Panc1 (cell line): ENCODE measurements at places on chromosomes 1 and 21.

DNA sequence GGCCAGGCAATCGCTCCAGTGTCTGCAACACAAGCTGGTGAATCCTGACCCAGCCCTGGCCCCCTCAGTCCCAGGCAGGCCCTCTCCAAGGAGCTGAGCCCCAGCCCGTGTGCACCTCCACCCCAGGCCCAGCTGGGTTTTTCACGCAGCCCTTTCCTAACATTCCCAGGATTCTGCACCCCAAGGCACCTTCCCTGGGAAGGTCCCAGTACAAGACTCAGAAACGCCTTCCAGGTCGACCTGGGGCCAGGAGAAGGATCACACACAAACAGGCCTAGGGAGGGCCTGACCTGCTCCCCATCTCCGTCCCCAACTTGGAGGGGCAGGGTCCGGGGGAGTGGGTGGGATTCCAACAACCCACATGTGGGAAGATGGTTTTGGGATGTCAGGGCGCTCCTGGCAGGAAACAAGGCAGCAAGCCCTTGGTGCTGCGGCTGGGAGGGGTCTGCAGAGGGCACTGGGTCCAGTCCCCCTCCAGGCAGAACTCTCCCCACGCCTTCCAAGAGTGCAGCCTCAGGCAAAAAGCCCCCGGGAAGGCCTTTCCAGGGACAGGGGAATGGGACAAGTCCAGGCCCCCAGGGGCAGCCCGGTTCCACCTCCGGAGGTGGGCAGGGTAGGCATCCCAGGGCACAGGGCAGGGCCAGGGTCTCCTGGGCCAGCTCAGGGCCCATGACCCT, 58.3 kb downstream of the KCNAB2 start:
- DNase-seq = no peak

DNA sequence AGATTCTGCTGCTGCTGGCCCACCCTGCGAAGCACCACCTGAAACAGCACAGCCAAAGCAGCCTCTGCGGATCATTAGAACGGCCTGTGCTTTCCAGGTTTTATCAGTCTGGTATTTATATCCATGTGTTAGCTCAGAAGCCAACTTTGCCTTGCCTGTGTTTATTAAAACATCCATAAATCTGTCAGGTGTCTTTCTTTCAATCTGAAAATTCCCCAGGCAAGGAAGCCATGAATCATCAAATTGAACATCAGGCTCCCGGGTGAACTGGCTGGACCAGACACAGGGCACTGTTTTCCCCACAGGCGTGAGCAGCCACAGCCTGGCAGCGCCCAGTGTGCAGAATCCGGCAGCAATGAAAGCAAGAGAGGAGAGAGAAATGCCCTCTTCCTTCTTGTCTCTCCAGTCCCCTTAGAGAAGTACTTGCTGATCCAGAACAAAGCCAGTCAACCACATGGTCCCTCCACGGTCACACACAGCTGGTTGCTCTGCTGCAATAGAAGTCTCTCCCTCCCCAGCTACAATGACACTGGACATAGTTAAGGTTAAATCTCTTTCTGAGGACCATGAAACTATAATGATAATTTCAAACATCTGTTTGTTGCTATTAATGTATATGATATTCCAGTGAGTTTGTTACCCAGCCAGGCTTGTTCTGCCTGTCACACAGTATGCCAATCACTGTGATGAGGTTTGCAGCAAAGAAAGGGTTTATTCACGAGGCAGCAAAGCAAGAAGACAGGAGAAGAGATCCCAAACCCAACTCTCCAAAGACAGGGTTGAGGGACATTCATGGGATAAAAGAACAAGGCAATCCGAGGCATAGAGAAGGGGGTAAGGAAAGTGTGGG, 212.1 kb upstream of the FMN2 start:
- DNase-seq = no peak

DNA sequence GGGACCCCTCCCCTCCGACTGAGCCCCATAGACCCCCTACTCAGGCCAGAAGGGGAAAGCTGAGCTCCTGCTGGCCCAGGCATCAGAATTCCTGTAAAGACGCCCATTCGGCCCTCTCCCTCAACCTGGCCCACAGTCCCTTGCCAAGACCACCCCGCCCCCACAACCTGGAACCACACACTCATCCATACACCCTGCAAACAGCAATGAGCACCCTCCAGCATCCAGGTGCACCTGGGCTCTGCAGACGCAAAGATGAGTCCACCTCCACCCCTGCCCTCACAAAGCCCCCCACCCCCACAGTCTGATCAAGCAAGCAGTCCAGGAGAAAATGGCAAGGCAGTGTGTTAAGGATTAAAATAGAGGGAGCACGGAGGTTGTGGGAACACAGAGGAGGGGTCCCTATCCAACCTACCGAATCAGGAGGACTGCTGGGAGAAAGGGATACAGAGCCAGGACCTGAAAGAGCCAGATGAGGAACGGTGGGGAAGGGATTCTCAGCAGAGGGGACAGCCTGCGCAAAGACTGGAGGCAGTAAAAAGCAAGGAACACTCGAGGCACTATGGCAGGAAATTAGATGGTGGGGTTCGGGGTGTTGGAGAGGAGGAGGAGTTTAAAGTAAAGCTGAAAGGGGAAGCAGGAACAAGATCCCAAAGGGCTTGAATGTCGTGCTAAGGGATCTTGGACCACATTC, 67.3 kb upstream of the LAPTM5 start:
- DNase-seq = no peak

- DNase-seq = no peak
Observed at GRCh38 chr1:40988280-40988679, 8.8 kb downstream of the CTPS1 start.

DNA sequence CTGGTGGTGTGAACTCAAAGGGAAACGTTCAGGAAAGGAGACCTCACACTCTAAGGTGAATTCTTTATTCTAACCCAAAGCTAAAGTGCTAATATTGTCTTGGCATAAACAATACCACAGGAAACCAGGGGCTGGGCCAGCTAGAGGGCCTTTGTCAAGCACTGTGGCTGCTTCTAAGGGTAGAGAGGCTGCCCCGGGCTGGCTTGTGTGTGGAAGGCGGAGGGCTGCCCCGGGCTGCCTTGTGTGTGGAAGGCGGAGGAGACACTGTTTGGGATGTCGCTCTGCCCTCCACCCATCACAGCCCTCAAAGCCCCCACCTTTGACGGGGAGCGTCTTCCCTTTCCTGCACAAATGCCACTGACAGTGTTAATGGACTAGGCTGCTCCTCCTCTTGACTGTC, 216.8 kb downstream of the TOMM20 start:
- DNase-seq = no peak

DNA sequence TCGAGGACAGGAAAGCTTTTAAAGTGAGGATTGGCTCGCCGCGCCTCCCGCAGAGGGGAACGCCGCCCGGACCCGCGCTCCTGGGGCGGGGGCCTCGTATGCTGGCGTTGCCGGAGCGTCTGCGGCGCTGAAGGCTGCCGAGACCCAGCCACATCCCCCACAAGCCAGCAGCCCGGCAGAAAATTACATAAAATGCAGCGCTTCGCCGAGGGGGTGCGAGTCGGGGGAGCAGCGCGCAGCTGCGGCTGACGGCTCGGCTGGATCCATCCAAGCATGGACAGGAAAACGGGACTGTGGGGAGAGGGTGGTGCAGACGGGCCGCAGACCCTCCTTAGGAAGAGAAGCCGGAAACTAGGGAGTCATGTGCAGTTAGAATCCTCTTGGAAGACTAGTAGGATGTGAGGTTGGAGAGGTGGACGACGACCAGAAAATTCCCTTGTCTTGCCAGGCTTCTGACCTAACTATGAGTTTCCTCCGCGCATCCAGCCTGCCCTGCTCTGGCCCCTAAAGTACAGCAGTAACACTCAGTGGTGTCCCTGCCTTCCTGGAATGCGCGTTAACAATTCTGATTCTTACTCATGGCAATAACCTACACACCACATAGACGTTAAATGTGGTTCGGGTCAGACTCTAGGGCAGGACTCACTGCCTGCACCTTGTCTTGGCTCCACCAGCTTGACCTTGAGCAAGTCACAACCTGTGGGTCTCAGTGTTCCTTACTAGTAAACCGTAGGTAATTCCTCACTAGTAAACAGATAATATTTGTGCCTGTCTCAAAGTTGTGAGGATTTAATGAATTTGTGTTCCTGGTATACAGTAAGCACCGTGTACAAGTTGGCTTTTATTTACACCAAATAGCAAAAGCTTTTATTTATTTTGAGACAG, 953 bp upstream of the BRWD1 start:
- DNase-seq = no peak
